CD4-positive, alpha-beta T cell (primary cell): ENCODE measurements at places on chromosomes 5 and 9.

GRCh38 chr9:114607671-114608524 lies 3.2 kb upstream of the TMEM268 start:
- no peak overlapping the region for H3K27ac ChIP-seq
- H3K36me3 ChIP-seq = no peaks in the 10 kb centered on the region
- no peak overlapping the region for H3K4me3 ChIP-seq
- DNase-seq = no peak
- H3K27me3 ChIP-seq = no peaks in the 10 kb centered on the region

DNA sequence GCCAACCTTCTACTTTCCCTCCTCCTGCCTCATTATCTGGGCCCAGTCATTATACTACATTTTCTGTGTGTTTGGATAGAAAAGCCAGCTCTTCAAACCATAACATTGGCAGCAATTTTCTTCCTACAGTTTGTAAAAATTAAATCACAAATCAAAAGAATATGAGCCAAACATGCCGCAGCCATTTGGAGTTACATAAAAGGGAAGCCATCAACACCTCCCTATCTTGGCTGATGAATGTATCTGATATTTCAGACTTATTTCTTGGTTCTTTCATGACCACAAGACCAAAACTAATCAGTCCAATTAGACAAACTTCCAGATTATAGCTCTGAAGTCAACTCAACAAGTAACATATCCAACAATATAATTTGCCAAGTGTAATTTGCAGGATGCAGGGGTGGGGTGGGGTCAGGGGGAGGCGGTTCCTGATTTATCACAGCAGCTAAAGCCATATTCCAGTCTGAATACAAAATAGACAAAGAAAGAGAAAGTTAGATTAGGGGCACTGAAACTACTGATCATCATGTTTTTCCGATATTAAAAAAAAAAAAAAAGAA lies 89.4 kb upstream of the CNTLN start:
- no peak for DNase-seq
- no peaks in the 10 kb centered on the region for H3K36me3 ChIP-seq
- H3K27ac ChIP-seq = no peak overlapping the region
- no peaks in the 10 kb centered on the region for H3K4me1 ChIP-seq

DNA sequence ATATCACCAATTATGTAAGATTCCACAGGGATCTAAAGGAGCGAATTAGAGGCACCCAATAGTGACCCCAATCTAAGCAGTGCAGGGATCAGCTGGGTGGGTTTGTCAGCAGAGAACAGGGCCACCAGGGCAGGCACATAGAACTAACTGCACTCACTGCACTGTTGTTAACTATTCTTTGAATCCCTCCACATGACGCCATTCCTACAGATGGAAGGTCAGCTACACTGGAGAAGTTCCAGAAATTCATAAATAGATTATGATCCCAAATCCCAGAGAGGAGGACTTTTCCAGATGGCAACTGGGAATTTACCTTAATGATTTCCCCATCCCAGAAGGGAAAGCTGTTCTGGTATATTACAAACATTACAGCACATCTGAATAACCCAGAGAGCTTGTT lies 84.2 kb downstream of the THBS4 start:
- peaks cover 42% of the 10 kb centered on the region for H3K4me1 ChIP-seq
- no peaks in the 10 kb centered on the region for H3K27me3 ChIP-seq
- DNase-seq = no peak
- no peak overlapping the region for H3K27ac ChIP-seq
- peaks cover 3% of the 10 kb centered on the region for H3K36me3 ChIP-seq

DNA sequence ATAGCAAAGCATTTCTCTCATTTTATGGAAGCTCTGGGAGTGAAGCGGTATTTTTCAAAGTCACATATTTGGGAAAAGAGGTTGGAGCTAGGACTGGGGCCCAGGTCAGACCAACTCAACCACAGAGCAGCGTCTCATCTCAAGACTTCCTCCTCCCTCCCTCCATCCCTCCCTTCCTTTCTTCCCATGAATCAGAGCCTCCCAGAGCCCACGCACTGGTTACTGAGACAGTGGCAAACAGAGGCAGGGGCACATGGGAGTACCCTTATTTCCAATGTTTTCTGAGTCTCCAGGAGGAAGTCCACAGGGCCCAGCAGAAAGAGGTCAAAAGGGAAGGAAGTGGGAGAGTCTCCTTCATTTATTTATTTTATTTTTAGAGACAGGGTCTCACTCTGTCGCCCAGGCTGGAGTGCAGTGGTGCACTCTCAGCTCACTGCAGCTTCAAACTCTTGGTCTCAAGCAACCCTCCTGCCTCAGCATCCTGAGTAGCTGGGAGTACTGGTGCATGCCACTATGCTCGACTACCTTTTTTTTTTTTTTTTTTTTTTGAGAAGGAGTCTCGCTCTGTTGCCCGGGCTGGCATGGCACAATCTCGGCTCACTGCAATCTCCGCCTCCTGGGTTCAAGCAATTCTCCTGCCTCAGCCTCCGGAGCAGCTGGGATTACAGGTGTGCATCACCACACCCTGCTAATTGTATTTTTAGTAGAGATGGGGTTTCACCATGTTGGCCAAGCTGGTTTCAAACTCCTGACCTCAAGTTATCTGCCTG lies 52.5 kb upstream of the CDKN2AIPNL start:
- H3K4me1 ChIP-seq = peaks cover 23% of the 10 kb centered on the region
- DNase-seq = no peak
- H3K4me3 ChIP-seq = no peak overlapping the region
- H3K36me3 ChIP-seq = no peaks in the 10 kb centered on the region
